ENCODE measurements at places on chromosomes 3 and 15.

DNA sequence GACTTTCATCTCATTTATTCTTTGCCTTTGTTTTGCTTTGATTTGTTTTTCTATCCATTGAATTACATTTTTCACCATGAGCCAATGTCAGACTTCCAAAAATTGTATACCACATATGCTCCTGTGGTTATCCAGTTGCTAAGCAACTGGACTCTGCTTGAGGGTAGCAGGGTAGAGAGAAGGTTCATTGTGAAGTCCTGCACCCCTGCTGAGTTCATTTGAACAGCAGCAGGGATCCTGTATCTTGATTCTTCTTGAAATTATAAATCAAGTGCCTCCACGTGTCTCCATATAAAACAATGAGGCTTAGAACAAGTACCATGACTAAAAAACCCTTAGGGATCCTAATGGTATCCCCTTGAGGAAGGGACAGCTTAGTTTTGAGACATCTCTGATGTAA is 449.3 kb downstream of the ROBO2 start:
- DNase-seq = no peak

DNA sequence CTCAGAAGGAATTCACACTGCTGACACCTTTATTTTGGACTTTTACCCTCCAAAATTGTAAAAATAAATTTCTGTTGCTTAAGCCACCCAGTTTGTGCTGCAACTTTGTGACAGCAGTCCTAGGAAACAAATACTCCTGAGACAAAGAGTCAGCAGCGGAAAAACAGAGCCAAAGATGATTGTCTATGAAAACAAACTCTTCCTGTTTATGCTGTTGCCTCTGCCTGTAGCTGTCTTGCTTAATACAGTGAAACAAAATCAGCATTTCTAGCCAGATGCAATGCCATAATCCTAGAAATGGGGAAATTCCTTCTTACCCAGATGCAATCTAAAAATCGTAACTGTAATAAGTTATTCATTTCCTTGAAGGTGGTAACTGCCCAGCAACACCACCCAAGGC is 387.5 kb upstream of the ATP11B start:
- no peak for DNase-seq

DNA sequence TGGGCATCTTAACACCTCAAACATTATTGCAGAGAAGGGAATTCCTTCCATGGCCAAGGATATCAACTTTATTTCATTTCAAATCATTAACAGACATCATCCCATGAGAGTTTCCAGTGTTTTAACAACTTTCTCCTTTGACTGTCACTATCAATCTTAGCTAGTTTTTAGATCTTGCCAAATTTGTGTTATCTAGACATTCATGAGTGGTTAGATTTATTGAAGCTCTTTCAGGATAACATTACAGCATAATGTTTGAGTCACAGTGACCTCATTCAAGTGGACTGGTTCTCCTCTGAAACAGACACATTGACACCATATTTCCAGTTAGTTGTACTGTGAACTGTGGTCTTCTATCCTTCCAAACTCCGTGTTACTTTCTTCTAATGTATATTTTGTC is 8.6 kb upstream of the TNFAIP8L3 start:
- no peak for DNase-seq

GRCh38 chr3:141020143-141020830 is 30.9 kb upstream of the SPSB4 start:
- no peak for DNase-seq

DNA sequence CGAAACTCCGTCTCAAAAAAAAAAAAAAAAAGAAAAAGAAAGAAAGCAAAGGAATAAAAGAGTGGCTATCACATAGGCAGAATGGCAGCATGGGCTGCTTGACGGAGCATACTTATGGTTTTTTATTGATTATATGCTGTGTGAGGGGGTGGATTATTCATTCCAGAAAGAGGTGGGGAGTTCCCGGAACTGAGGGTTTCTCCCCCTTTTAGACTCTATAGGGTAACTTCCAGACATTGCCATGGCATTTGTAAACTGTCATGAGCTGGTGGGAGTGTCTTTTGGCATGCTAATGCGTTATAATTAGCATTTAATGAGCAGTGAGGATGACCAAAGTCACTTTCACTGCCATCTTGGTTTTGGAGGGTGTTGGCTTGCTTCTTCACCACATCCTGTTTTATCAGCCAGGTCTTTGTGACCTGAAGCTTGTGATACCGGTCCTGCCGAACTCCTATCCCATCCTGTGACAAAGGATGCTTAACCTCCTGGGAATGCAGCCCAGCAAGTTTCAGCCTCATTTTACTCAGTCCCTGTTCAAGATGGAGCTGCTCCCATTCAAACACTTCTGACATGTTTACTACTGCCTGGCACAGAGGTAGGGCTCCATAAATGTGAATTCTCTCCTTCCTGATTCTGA is 15.8 kb upstream of the ABHD17C start:
- DNase-seq = no peak

GRCh38 chr15:77037388-77038209 is 33.3 kb downstream of the TSPAN3 start:
- DNase-seq = no peak

DNA sequence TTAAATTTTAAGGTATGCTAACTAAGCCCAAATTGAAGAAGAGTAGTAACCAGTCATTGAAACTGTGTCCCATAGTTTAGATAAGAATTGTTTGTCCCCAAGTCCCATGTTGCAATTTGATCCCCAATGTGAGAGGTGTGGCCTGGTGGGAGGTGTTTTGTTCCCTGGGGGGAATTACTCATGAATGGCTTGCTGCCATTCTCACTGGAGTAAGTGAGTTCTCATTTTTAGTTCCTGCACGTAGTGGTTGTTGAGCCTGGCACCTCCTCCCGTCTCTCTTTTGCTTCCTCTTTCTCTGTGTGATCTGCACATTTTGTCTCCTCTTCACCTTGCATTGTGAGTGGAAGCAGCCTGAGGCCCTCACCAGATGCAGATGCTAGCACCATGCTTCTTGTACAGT is 1271.0 kb downstream of the NSUN3 start:
- peak; percentile 11 for DNase-seq

DNA sequence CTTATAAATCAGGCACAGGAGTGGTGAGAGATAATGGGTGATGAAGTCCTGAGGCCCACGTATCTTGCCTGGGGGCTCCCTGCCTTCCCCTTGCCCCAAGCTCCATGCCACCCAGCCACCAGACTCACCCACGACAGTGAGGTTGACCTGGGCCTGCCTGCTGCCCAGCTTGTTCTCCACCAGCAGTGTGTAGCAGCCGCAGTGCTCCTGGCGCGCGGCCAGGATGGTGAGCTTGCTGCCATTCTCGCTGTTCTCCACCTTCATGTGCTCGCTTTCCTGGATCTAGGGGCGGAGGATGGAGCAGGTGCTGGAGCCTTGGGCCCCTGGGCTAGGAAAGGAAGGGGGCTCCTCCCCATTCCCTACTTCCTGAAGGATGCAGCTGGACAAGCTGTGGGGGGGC is 79.1 kb upstream of the HACD2 start:
- DNase-seq = no peak

DNA sequence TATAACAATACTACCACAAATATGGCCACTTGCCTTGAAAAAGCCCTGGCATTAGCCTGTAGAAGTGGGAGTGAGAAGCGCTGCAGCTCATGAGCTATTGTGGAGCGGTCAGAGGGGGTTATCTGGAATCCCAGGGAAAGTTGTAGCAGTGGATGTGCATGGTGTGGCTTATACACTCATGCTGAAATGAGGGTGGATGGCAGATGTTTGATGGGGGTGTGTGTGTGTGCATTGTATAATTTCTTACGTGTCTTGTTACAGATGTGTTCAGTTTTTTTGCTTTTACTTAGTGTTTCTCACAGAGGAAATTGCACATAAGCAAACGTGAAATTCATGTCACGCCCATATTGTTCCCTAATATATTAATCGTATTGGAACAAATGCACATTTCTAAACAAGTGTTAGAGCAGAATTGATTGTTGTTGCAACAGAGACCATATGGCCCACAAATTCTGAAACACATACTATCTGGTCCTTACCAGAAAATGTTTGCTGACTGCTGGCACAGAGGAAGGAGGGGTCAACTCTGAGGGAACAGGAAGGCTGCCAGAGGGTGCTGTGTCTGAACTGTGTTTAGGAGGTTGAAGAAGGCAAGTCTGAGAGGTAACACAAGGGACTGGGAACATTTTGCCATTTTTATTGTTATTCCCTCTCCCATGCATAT is 200.0 kb upstream of the CFAP20DC start:
- no peak for DNase-seq

- peak; percentile 12 for DNase-seq
These were observed 71.3 kb downstream of the RAB11A start for GRCh38 chr15:65940618-65940909.

Data from brain microvascular endothelial cell (primary cell).